ENCODE measurements at places on chromosomes 5 and 9.

GRCh38 chr5:152113401-152113800 is 188.8 kb upstream of the GLRA1 start:
- H3K36me3 ChIP-seq: no peaks in the 10 kb centered on the region
- no peak overlapping the region for H3K4me3 ChIP-seq
- no peak overlapping the region for H3K27ac ChIP-seq
- DNase-seq: no peak

DNA sequence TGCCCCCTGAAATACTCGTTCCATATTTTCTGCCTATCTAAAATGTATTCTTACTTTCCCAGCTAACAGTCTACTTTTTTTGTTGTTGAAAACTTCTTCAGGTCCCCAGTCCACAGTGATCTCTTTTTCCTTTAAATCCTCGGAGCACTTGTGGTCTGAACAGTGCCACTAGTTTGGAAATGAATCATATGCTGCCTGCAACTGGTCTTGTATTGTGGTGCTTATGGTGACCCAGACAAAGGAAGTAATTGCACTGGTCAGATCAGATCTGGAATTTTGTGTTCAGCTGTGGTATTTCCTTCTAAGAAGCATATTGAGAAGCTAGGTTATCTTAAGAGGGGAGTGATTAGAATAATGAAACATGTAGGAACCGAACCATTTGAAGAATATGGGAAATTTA is 2.9 kb downstream of the UNC13B start:
- H3K36me3 ChIP-seq: no peaks in the 10 kb centered on the region
- no peak for DNase-seq
- no peak overlapping the region for H3K4me3 ChIP-seq
- peaks cover 27% of the 10 kb centered on the region for H3K4me1 ChIP-seq

- H3K4me1 ChIP-seq: no peaks in the 10 kb centered on the region
- DNase-seq: no peak
- H3K36me3 ChIP-seq: no peaks in the 10 kb centered on the region
- H3K27ac ChIP-seq: no peak overlapping the region
Observed at GRCh38 chr5:39977066-39977655, 552.4 kb upstream of the DAB2 start.

DNA sequence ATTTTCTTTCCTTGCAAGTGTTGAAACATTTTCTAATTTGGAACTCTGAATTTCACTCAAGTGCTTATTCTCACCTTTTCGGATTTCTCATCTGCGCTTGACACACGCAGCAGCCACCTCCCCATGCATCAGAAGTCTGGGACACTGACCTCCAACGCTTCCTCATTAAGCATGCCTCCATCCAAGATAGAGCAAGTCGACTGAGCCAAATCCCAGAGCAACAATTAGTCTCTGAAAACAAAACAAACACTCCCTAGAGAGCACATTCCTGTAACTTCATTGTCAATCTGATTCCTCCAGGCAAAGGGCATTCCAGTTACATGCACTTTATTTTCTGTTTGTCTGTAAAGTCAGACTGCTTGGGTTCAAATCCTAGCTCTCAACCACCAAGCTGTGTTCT is 5.7 kb downstream of the CD180 start:
- no peaks in the 10 kb centered on the region for H3K27me3 ChIP-seq
- no peak overlapping the region for H3K27ac ChIP-seq
- peaks cover 5% of the 10 kb centered on the region for H3K4me1 ChIP-seq
- DNase-seq: no peak
- H3K4me3 ChIP-seq: no peak overlapping the region
- H3K36me3 ChIP-seq: no peaks in the 10 kb centered on the region

GRCh38 chr5:157571357-157571827 is 4.2 kb downstream of the ADAM19 start:
- no peak overlapping the region for H3K27ac ChIP-seq
- H3K4me3 ChIP-seq: no peak overlapping the region
- H3K27me3 ChIP-seq: no peaks in the 10 kb centered on the region
- no peaks in the 10 kb centered on the region for H3K36me3 ChIP-seq

DNA sequence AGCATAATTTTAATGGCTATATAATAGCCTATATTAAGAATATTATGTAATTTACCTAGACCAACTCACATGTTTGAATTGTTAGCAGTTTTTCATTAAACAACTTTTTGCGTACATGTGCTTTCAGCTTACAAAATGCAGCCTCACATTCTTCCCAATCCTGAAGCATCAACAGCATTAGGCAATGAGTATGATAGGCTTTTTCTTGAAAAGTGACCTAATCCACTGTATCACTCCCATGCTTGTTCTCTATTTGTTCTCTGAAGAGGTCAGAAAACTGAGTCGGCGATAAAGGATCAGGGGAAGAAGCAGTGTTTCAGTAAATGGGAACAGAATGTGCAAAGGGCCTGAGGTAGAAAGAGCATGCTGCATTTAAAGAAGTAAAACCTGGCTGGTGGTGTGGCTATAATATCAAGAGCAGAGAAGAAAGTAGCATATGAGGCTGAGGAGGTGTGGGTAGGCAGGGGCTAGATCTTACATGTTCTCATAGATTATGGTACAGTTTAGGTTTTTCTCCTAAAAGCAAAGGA is 212.4 kb downstream of the SAXO1 start:
- H3K36me3 ChIP-seq: no peaks in the 10 kb centered on the region
- DNase-seq: no peak
- H3K4me1 ChIP-seq: peaks cover 10% of the 10 kb centered on the region
- no peak overlapping the region for H3K27ac ChIP-seq

- H3K4me1 ChIP-seq: peaks cover 35% of the 10 kb centered on the region
- DNase-seq: no peak
- no peak overlapping the region for H3K4me3 ChIP-seq
- no peaks in the 10 kb centered on the region for H3K36me3 ChIP-seq
- no peaks in the 10 kb centered on the region for H3K27me3 ChIP-seq
- H3K27ac ChIP-seq: no peak overlapping the region
Observed at GRCh38 chr5:139065306-139065705, 132.9 kb downstream of the SIL1 start.

GRCh38 chr5:15897656-15898055 is 281.9 kb downstream of the MARCHF11 start:
- H3K36me3 ChIP-seq: no peaks in the 10 kb centered on the region
- no peak overlapping the region for H3K27ac ChIP-seq
- H3K4me3 ChIP-seq: no peak overlapping the region
- H3K27me3 ChIP-seq: no peaks in the 10 kb centered on the region
- no peaks in the 10 kb centered on the region for H3K4me1 ChIP-seq

GRCh38 chr5:43179836-43180235 is 12.2 kb upstream of the NIM1K start:
- no peaks in the 10 kb centered on the region for H3K4me1 ChIP-seq
- DNase-seq: no peak
- no peak overlapping the region for H3K4me3 ChIP-seq

GRCh38 chr9:120522558-120522957 is 57.4 kb downstream of the CDK5RAP2 start:
- peaks cover 35% of the 10 kb centered on the region for H3K36me3 ChIP-seq
- no peak for DNase-seq
- H3K4me1 ChIP-seq: peaks cover 5% of the 10 kb centered on the region
- no peak overlapping the region for H3K27ac ChIP-seq
- no peak overlapping the region for H3K4me3 ChIP-seq

- no peaks in the 10 kb centered on the region for H3K27me3 ChIP-seq
- peaks cover 12% of the 10 kb centered on the region for H3K4me1 ChIP-seq
Observed at GRCh38 chr5:132776131-132776937, 705 bp downstream of the SEPTIN8 start.

DNA sequence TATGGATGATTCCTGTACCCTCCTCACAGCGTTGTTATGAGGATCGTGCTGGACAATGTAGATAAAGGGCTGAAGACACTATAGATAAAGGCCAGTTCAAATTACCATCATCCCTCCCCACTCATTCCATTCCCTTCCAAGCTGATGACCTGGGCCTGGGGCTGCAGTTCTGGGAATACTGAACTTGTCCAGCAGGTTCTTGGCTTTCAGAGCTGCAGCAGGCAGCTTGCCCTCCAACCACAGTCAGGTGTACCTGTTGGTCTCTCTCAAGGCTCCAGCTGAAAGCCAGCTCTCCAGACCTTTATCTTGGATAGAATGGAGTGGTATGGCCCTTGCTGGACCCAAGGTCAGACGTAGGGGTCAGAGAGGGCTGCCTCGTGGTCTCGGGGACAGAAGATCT is 92.5 kb downstream of the PCDH1 start:
- no peak overlapping the region for H3K4me3 ChIP-seq
- H3K4me1 ChIP-seq: no peaks in the 10 kb centered on the region
- H3K36me3 ChIP-seq: no peaks in the 10 kb centered on the region
- no peak overlapping the region for H3K27ac ChIP-seq
- H3K27me3 ChIP-seq: no peaks in the 10 kb centered on the region

DNA sequence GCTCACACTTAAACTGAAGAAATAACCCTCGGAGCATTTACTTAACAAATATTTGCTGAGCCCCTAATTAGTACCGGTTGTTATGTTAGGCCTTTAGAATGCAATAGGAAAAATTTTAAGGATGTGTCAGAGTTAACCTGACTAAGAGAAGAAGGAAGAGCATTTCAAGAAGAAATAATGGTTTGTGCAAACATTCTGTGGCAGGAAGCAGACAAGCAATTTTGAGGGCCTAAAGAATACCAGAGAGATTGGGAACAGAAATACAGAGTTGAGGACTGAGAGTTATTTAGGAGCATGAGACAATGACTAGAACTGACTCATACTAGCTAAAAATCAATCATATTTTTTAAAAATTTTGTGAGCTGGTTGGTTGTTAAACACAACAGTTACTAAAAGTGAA is 218.8 kb downstream of the PRR16 start:
- H3K27me3 ChIP-seq: no peaks in the 10 kb centered on the region
- H3K36me3 ChIP-seq: no peaks in the 10 kb centered on the region
- no peak for DNase-seq
- no peak overlapping the region for H3K27ac ChIP-seq
- H3K4me1 ChIP-seq: no peaks in the 10 kb centered on the region

Data from adrenal gland (tissue), 19 donors.